HT-29 (cell line): ENCODE measurements at places on chromosomes 5 and 9.

GRCh38 chr9:134875371-134875770 lies 5.2 kb upstream of the FCN2 start:
- DNase-seq, result no peak

DNA sequence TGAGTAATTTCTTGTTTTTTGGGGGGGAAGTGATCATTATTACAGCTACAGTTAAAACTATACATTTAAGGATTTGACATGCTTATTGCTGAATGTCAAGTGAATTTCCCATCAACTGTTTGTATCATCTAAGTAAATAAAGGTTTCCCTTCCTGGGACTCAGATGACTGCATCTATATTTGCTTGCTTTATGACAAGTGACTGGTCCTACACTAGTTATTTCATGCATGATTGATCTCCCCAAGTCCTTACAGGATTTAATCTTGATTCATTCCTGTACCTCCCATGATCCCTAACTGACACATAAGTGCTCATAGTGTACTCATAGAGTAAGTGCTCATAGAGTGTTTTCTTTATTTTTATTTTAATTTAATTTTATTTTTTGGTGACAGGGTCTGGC lies 2.8 kb downstream of the TXNDC8 start:
- DNase-seq, result no peak

DNA sequence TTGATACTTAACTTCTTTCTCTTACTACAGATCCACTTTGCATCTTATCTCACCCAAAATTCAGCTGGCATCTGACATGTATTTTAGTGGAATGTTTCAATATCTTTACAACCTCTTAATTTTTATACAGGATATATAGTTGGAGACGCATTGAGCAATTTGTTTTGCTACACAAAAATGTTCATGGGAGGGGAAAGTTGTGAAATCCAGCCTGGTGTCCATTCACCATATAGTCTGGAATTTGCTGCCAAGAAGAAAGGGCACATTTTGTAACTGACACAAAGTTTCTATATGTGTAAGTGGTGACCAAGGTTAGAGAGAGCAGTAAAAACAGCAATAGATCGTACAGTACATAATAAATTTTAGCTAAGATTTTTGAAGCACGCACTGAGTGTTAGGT lies 14.0 kb upstream of the CHD1 start:
- DNase-seq, result no peak

DNA sequence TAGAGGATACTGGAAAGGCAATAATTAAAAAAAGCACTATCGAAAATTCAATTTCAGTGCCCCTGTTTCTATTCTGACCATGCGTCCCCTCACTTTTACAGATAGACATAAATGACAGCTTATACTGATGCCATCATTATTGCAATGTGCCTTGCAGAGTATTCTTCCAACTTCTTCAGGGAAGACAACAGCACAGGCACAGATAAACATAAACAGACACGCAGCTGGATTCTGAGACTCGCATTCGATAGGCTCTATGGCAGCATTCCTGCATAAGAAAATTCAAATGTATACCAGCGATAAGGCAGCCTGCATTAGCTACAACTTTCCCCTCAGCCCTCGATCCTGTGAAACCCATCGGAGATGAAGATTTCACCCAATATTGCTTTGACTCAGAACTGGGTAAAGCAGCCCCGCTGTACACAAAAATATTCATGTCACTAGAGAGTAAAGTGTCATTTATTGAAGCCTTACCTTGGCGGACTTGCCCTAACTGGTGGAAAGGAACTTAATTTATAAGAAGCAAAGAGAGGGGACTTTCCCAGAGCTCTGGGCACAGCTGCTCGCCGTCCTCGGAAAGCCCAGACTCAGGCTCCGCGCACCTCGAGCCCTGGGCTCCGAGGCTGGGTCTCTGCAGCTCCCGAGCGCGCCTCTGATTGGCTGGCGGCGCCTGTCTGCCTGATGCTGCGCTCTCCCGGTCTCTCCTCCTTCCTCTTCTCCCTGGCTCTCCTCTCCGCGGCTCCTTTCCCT lies at the start of gene CDH18:
CDH18 (minus strand) TSS at position 589 of the 750 bp plus-strand sequence. CDS start 149,214 bp downstream, outside the sequence.
- no peak for DNase-seq

DNA sequence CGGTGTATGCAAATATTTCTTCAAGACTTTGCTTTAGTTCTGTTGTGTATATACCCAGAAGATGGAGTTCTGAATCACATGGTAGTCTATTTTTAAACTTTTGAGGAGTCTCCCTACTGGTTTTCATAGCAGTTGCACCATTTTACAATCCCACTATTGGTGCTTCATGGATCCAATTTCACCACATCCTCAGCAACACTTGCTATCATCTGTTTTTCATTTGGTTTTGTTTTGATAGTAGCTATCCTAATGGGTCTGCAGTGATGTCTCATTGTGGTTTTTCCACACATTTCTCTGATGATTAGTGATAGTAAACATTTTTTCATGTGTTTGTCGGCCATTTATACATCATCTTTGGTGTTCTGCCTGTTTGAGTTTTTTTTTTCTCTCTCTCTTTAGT lies 1339.3 kb downstream of the EFNA5 start:
- DNase-seq, result no peak

GRCh38 chr9:6902423-6902822 lies 144.7 kb downstream of the KDM4C start:
- DNase-seq, result no peak

DNA sequence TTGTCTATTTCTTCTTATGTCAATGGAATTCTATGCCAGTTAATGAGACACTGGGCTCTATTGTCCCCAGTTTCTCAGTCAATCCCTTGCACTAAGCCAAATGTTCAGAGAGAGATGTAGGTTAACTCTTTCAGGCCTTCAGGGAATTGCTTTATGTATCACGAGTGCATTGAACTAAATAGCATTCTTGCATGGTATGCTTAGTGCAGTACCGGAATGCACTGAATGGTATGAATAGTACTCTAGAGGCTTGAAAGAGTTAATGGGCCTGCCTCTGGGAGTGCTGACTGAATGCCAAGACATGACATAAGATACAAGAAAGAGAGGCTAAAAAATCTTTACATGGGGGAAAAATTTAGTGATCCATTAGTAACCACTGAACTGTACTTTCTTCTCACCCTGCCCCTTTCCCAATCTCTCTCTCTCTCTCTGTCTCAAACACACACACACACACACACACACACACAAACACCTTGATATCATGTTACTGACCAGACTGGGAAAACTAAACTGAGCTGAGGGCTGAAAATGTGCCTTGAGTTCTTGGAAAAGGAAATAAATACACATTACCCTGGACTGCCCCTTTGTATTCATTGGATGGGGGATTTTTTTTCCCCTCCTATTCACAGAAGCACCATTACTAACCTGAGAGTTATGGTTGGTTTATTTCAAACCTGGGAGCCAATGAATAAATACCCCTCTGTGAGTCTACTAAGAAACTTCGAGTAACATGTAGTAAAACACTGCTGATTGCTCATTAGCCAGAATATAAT lies 35.4 kb upstream of the TMC1 start:
- no peak for DNase-seq
